PC-9 (cell line): ENCODE measurements at places on chromosomes 12 and 14. TPM values are rescaled to one million over a fixed set of nuclear protein-coding genes. Genes with fewer than 3 reads are reported as not detected.

The BDKRB1 gene
- not detected in 2 replicates for total RNA-seq

- no peak overlapping the region for H3K27ac ChIP-seq
- H3K4me1 ChIP-seq = peaks cover 5% of the 10 kb centered on the region; the same call in 1 of the 2 replicates
- no peaks in the 10 kb centered on the region for H3K27me3 ChIP-seq
- DNase-seq = no peak
Measured at GRCh38 chr14:95300002-95300696, 19.6 kb downstream of the CLMN start.

GRCh38 chr12:82757656-82758055 is 71.0 kb downstream of the TMTC2 start:
- no peaks in the 10 kb centered on the region for H3K36me3 ChIP-seq
- no peaks in the 10 kb centered on the region for H3K27me3 ChIP-seq
- no peak overlapping the region for H3K4me3 ChIP-seq
- no peaks in the 10 kb centered on the region for H3K4me1 ChIP-seq

GRCh38 chr14:59630288-59630963 is 53.8 kb upstream of the CCDC175 start:
- no peak overlapping the region for H3K4me3 ChIP-seq
- no peaks in the 10 kb centered on the region; the same call in 1 of the 2 replicates for H3K27me3 ChIP-seq
- no peak for DNase-seq
- no peak overlapping the region for H3K27ac ChIP-seq
- no peaks in the 10 kb centered on the region for H3K4me1 ChIP-seq

The TAS2R7 gene
- not detected in 2 replicates for total RNA-seq

- no peaks in the 10 kb centered on the region for H3K4me1 ChIP-seq
- H3K27me3 ChIP-seq = no peaks in the 10 kb centered on the region
- no peak for DNase-seq
Measured at GRCh38 chr12:30646821-30647220, 48.8 kb downstream of the IPO8 start.

GRCh38 chr12:75099210-75099609 is 110.4 kb downstream of the KCNC2 start:
- no peaks in the 10 kb centered on the region for H3K4me1 ChIP-seq
- no peaks in the 10 kb centered on the region for H3K27me3 ChIP-seq
- H3K27ac ChIP-seq = no peak overlapping the region
- H3K4me3 ChIP-seq = no peak overlapping the region

GRCh38 chr14:91521061-91521640 is 11.0 kb upstream of the PPP4R3A start:
- no peak for DNase-seq
- H3K36me3 ChIP-seq = no peaks in the 10 kb centered on the region
- H3K27me3 ChIP-seq = no peaks in the 10 kb centered on the region
- no peaks in the 10 kb centered on the region for H3K4me1 ChIP-seq

DNA sequence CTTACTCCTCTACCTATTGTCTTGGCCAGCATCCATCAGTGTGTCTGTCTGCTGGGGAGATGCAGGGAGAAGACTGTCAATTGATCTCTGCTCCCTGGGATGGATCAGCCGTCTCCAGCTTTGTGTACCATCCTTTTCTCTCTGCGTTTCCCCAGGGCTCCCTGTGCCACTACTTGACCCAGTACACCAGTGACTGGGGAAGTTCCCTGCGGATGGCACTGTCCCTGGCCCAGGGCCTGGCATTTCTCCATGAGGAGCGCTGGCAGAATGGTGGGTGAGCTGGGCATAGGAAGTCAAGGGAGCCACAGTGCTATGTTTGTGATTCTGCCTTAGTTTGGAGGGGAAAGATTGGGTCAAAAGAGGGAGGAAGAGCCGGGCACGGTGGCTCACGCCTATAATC is 5.1 kb downstream of the AMHR2 start:
- H3K27ac ChIP-seq = peak overlapping the region; percentile 28; the same call in 1 of the 2 replicates
- no peak for DNase-seq
- no peak overlapping the region for H3K4me3 ChIP-seq
- no peaks in the 10 kb centered on the region for H3K36me3 ChIP-seq
- no peaks in the 10 kb centered on the region for H3K27me3 ChIP-seq
- peaks cover 27% of the 10 kb centered on the region for H3K4me1 ChIP-seq

DNA sequence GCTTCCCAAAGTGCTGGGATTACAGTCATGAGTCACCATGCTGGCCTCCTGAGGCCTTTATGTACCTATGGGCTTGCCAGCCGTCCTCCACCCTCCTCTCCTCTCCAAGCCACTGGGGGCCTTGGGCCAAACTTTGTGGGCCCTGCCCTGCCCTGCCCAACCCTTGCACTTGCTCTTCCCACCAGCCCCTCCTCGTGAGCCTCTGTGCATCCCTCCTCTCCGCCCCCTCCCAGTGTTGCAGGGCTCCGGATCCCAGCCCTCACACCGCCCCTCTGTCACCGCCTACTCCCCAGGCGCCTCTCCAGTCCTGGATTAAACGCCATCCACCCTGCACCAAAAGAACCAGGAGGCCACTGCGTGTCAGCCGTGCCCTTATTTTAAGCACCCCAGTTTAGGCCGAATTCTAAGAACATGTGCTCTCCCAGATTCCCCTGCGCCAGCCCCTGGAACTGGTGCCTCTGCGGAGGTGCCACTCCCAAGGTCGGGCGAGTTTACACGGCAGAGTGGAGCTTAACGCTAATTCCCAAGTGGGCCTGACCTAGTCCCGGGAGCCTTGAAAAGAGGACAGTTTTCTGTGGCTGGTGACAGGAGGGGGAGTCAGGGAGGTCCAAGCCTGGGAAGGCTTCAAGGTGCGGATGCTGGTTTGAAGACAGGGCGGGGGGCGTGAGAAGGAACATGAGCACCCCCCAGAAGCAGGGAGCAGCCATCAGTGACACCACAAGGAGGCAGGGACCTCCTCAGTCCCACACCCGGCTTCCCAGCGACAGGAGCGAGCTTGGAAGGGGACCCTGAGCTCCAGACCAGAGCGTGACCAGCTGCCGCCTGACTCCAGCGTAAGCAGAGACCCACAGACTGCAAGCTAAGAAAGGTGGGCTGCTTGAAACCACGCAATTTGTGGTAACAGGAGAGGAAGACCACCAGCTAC is 21.2 kb upstream of the CDCA4 start:
- no peaks in the 10 kb centered on the region for H3K27me3 ChIP-seq
- no peaks in the 10 kb centered on the region for H3K4me1 ChIP-seq
- H3K27ac ChIP-seq = no peak overlapping the region
- no peak overlapping the region for H3K4me3 ChIP-seq
- no peaks in the 10 kb centered on the region for H3K36me3 ChIP-seq

DNA sequence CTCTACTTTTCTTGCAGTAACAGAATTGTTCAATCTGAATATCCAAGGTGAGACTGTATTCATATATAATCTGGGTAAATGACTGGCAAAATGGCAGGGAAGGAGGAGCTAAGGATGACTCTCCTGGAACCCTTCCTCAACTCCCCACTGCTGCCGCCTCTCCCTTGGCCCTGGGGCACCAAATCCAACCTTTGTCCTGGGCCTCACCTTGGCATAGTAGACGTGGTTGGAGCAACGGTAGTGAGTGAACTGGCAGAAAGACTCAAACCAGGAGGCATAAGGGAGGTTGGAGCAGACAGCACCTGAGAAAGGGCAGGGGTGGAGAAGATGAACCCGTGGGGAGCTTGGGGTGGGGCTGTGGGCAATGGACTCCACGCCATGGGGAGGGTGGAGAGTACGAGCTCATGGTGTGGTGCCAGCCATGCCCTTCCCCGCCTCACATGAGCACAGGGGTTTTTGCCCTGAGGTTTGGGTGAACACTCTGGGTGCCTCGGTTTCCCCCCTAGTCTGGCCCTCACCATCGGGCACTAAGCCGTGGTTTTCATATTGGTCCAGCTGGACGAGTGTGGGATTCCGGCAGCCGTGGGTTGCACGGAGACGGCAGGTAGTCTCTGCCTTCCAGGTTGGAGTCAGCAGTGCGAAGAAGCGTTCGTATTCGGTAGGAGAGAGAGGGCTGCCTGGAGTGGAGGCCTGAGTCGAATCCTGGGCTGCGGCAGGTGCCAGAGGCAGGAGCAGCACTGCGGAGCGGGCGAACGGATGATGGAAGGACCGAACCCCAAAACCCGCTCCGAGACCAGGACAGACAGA is 753 bp downstream of the ACRBP start:
- H3K36me3 ChIP-seq = peaks cover 14% of the 10 kb centered on the region; the same call in 1 of the 2 replicates
- H3K27me3 ChIP-seq = no peaks in the 10 kb centered on the region; the same call in 1 of the 2 replicates
- no peak overlapping the region for H3K27ac ChIP-seq
- no peak for DNase-seq
- H3K4me1 ChIP-seq = no peaks in the 10 kb centered on the region

The GCH1 gene
- 4.1 and 5.1 TPM in 2 replicates for total RNA-seq

The GDF3 gene
- total RNA-seq = not detected in 2 replicates

DNA sequence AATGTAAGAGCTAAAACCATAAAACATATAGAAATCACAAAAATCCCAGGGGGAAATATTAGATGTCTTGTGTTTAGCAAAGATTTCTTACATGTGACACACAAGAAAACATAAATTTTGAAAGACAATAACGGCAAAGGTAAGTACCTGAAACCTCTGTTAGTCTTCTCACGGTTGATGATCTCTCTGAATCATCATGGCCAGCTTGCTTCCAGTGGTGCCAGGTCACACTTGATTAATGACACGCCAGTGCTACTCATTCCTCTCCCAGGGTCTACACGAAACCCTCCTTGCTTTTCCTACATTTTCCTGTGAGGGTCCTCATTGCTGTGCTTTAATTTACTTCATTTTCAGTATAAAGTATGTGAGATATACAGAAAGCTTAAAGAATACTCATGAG is 114.4 kb upstream of the PARP11 start:
- H3K4me1 ChIP-seq = no peaks in the 10 kb centered on the region
- no peak overlapping the region for H3K4me3 ChIP-seq
- no peak overlapping the region for H3K27ac ChIP-seq
- peaks cover 56% of the 10 kb centered on the region for H3K27me3 ChIP-seq

The GTF2A1 gene
- total RNA-seq = 6.7 and 13.9 TPM in 2 replicates

DNA sequence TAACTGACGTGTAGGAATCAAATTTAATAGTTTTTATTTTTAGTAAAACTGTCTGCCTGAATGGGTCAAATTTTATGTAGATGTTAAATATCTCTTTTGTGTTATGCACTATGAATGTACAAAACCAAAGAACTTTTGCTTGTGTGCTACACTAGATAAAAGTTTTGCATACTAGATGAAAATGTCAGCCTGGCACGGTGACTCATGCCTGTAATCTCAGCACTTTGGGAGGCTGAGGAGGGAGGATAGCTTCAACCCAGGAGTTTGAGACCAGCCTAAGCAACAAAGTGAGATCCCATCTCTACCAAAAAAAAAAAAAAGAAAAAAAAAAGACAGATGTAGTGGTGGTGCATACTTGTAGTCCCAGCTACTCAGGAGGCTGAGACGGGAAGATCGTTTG is 11.1 kb downstream of the AEBP2 start:
- no peaks in the 10 kb centered on the region for H3K4me1 ChIP-seq
- H3K27ac ChIP-seq = no peak overlapping the region
- no peak overlapping the region for H3K4me3 ChIP-seq
- no peaks in the 10 kb centered on the region for H3K36me3 ChIP-seq

The IAPP gene
- not detected in 2 replicates for total RNA-seq

GRCh38 chr14:51914310-51914709 is 53.9 kb downstream of the GNG2 start:
- H3K4me1 ChIP-seq = no peaks in the 10 kb centered on the region
- H3K4me3 ChIP-seq = no peak overlapping the region
- no peak overlapping the region for H3K27ac ChIP-seq
- no peaks in the 10 kb centered on the region for H3K36me3 ChIP-seq

DNA sequence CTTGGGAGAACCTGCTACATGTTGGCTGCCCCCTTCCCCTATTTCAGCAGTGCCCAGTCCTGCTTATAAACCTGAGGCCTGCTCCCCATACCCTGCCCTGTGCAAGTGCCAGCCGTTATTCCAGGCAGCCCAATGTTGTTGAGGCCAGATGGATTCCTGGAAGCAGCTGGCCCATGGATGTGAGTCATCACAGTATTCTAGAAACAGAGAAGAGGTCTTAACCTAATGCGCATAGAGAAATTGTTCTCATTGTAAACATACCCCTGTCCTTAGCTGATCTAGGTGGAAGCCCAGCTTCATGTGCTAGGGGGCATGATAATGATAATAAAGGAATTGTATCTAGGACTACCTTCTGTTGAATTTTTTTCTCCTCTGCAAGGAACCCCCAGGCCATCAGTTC is 69.7 kb downstream of the TSPAN11 start:
- H3K36me3 ChIP-seq = 0 out of 2 replicates have a peak, but pooled peaks cover 7% of the 10 kb centered on the region
- no peak for DNase-seq
- H3K4me1 ChIP-seq = peaks cover 15% of the 10 kb centered on the region
- no peak overlapping the region for H3K4me3 ChIP-seq
- H3K27ac ChIP-seq = no peak overlapping the region

DNA sequence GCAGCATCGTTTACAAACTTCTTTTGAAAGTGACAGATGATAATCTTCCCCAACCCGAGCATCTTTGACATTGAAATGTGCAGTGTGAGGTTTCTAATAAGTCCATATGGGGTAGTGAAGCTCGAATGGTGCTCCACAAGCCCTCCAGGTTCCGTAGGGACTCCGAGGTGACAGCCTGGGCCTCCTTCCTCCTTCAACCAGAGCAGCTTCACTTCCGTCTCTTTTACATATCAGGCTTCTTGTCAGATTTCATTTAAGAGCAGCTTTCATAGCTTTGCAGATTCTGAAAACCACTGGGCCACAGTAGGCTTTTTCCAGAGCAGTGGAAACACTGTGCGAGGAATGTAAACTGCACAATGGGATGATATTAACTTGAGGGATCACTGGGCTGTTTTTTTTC is 103.6 kb upstream of the CPM start:
- no peak overlapping the region for H3K27ac ChIP-seq
- no peaks in the 10 kb centered on the region for H3K4me1 ChIP-seq
- no peaks in the 10 kb centered on the region for H3K27me3 ChIP-seq
- H3K36me3 ChIP-seq = no peaks in the 10 kb centered on the region
- no peak for DNase-seq

The PIK3C2G gene
- 0.30 and 1.4 TPM in 2 replicates for total RNA-seq

DNA sequence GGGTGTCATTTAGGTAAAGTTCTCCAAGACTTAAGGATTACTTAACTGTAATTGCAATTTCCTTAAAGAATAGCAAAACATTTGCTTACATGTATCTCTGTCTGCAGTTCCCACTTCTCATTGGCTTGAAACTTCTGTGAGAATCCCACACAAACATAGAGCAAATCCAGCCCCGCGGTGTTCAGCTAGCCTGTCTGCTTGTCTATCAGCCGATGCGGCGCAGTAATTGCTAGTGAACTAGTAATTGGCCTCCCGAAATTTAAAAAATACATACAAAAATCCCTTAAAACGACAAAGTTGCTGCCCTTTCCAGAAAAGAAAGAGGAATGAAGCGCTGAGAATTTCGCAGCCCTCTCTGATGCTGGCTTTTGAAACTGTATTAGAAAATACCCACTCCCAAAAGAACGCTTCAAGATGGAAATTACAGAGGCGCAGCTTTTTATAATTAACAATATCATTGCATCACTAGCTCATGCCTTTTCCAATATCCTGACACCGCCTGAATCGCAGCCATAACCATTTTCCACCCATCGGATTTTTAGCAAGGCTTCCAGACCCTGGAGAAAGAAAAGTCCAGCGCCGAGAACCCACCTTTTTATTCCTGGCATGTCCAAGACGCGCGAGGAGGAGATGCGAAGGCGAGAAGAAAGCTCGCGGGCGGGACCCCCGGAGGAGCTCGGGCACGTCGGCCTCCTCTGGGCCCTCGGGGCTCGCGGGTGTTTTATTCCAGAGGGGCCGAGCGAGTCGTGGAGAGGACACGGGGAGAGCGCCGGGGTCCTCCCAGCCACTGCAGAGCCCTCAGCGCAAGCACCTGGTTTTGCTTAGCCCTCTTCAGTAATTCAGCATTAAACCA is 646 bp downstream of the FBLN5 start:
- no peaks in the 10 kb centered on the region for H3K36me3 ChIP-seq
- no peak overlapping the region for H3K27ac ChIP-seq
- peaks cover 17% of the 10 kb centered on the region for H3K27me3 ChIP-seq
- DNase-seq = no peak
